ENCODE measurements at places on chromosomes 4 and X.

DNA sequence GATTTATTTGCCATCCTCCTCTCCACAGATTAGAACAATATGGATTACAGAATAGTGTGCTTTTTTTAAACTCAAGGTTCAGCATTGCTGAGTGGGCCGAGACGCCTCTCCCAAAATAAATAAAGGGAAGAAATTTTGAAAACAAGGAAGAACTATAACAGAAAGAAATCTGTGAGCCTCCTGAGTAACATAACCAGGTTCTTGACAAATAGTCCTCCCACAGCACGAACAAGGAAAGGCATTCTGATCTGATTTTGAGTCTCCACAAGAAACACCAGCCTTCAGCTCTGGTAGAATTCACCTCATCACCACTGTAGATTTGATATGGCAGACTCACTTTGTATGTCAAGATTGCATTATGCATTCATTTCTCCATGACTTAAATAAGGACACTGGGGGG is 173.6 kb downstream of the HHIP start:
- no peak for DNase-seq

- DNase-seq = no peak
Observed at GRCh38 chrX:134683351-134684005, 25.2 kb upstream of the PLAC1 start.

- no peak for DNase-seq
Observed at GRCh38 chrX:119708936-119709335, 16.0 kb upstream of the SEPTIN6 start.

- DNase-seq = no peak
Observed at GRCh38 chrX:54423161-54423888, 16.9 kb upstream of the TSR2 start.

GRCh38 chr4:158667651-158668198 is 4.0 kb downstream of the C4orf46 start:
- DNase-seq = peak; percentile 71

DNA sequence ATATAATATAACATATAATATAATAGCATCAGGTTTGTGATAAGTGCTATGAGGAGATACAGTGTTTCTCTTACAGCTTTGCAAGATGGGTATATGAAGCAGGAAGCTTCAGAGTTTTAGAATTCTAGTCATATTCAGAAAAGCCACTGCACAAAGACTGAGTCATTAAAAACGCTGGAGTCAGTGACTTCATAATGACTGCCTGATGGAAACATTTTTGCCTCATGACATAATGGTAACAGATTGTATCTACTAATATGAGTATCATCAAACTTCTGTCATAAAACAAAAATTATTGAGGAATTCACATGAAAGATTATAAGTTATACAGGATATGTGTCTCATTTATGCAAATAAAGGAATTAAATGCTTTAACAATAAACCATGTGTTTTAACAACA is 46.8 kb downstream of the EPHA5 start:
- no peak for DNase-seq

DNA sequence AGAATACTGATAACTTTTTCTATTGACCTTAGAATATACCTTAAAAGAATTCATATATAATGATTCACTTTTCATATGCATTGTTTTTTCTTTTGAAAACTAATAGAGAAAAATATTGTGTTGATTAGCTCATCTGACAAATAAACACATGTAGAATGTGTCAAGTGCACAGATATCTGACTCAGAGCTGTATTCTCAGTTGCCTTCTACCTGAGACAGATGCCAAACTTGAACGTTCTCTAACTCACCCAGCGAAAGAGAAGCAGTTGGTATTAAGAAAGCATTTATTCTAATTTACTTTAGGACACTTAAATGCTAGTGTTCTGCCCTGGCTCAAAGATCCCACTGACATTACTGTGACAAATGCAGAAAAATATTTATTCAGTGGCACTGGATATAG is 28.1 kb downstream of the USP53 start:
- DNase-seq = no peak

DNA sequence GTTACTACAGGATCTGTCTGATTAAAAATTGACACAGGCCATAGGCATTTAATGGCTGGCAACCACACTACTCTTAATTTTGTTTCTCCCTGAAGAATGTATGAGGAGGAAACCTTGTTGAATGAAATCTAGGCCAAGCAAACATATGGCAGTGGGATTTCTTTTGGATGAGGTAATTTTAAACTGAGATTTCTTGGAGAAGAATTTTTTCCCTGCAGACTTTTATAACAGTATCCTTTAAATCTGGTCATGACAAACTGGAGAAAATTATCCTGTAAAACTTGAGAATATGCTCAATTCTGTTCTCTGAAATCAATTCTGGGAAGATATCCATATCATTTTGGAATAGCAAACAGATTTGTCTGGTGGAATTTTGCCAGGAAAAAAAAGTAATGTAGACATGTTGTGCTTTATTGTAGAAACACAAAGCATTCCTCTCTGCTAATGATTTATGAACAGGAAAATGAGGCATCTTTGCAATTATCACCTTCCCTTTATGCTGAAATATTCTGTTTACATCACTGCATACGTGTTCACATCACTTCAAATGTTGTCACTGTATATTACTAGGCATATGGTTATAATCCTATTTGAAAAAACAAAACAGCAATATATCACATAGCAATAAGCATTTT is 108.3 kb upstream of the ARSJ start:
- DNase-seq = no peak

GRCh38 chr4:105093975-105094374 is 52.7 kb upstream of the TET2 start:
- DNase-seq = no peak

DNA sequence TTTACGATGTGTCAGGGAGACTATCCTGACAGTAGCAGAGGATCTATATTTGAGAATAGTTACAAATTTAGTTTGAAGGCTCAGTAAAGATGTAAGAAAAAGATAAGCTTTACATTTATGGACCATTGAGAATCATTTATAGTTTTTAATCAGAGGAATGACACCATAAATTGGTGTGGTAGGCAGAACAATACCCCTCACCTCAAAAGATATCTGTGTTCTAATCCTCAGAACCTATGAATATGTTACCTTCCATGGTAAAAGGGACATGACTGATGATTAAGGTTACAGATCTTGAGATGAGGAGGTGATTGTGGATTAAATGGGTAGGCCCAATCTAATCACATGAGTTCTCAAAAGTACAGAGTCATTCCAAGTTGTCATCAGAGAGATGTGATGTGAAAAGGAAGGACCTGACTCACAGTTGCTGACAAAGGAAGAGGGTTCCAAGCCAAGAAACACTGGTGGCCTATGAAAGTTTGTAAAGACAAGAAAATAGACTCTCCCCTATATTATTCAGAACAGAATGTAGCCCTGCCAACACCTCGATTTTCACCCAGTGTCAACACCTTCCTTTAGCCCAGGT is 27.0 kb downstream of the EREG start:
- no peak for DNase-seq

GRCh38 chr4:140234697-140235060 is 80.7 kb upstream of the MAML3 start:
- DNase-seq = no peak

DNA sequence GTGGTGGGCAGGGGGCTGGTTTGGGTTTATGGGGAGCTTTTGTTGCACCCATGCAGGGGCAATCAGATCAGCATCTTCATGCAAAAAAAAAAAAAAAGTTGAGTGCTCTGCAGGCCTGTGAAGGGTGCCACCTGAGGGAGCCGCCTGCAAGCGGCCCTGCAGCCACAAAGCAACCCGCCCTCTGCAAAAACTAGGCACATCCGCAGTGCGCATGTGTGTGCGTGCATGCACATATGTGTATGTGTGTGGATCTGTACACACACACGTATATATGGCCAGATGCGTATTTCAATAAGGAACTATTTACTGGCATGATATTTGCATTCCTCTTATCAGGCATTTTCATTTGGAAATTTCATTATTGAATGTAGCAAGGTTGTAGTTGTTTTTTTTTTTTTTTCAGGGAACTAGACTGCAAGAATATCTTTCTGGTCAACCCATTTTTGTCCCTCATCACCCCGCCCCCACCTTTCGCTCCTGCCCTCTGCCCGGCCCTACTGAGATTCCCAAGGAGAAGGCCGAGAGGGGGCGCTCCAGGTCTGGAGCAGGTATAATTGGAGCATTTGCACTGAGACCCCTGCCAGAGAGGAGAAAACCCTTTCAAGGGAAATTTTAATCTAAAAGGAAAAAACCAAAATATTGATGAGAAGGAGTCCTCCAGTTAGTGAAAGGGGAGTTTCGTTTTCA is 18.1 kb downstream of the CCNQ start:
- peak; percentile 58 for DNase-seq

DNA sequence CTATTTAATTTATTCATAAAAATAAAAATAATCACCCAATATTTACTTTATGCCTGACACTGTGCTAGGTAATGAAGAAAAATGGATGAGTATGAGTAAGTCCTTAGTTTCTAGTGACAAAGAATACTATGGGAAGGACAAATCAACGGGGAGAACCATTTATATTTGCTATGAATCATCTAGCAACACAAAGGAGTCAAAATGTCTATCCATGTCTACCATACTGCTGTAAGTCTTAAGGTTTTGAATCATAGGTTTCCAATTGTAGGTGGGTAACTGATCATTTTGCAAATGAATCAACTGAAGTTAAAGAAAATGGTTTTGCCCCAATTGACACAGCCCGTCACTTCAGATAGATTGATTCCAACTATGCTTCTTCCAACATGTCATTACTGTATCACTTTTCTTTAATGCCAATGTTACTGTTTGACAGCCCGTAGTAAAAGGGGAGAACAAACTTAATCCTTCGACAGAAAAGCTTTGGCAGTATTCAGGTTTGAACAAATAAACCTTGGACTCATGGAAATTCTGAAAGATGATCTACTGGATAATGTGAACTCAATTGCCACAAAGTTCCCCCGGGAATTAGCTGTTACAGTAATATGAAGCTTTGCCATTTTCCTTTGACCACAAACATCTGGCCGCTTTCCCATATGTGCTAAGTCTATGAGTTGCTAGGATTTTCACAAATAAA is 3.2 kb downstream of the TDO2 start:
- no peak for DNase-seq

DNA sequence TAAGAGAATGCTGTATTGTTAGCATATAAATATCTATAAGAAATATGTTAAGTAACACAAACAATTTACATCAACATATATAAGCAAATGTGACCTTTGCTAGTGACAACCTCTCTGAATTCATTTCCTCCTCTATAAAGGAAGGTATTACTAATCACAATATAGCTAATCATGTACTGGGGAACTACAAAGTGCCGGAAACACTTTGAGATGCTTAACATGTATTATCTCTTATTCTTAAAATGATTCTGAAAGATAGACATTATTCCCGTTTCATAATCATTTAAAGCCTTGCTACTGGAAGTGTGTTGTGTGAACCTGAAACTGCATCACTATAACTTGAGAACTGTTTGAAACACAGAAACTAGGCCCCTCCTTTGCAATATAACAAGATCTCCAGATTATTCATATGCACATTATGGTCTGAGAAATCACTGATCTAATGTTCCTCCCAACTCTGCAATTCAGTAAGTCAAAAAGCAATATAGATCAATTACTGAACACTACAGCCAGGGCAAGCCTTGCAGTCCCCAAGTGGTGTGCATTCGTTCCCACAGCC is 54.0 kb downstream of the KLHL8 start:
- no peak for DNase-seq

- no peak for DNase-seq
Observed at GRCh38 chr4:110667670-110668069, 44.8 kb upstream of the PITX2 start.

GRCh38 chrX:109871121-109871888 is 131.6 kb upstream of the TMEM164 start:
- DNase-seq = no peak

GRCh38 chrX:40192196-40192595 is 94.4 kb upstream of the BCOR start:
- no peak for DNase-seq

DNA sequence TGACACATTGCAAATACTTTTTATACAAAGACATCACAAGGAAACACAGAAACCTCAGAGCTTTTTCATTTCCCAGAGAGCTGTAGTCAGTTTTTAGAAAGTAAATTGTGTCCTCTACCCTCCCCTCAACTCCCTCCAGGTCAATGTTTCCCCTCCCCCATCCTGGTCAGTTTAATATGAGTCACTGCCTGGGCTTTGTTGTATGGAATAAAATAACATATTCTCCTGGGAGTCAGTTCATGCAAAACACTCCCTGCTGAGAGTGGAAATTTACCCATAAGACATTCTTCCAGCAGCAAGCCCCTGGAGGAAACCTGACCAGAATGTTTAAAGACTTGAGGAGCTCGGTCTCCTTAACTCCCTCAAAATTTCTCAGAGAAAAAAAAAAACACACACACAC is 270.1 kb upstream of the LDB2 start:
- peak; percentile 13 for DNase-seq

DNA sequence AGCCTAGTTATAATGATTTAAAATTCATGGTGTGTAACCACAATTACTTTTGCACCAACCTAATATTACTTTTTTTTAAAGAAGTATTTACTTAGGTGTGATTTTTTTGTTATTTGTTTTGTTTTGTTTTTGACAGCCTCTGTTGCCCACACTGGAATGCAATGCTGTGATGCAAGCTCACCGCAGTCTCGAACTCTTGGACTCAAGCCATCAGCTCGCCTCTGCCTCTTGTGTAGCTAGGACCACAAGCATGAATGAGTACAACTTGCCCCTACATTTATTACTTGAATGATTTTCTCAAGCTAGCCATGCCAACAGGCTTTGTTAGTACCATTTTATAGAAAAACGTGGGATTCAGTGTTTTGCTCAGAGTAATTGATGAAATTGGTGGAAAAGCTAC is 488.8 kb upstream of the CPEB2 start:
- no peak for DNase-seq

- no peak for DNase-seq
Observed at GRCh38 chr4:75122424-75123014, 189.6 kb downstream of the PARM1 start.

- DNase-seq = peak; percentile 71
Observed at GRCh38 chr4:184444215-184444952, 30.0 kb downstream of the IRF2 start.

DNA sequence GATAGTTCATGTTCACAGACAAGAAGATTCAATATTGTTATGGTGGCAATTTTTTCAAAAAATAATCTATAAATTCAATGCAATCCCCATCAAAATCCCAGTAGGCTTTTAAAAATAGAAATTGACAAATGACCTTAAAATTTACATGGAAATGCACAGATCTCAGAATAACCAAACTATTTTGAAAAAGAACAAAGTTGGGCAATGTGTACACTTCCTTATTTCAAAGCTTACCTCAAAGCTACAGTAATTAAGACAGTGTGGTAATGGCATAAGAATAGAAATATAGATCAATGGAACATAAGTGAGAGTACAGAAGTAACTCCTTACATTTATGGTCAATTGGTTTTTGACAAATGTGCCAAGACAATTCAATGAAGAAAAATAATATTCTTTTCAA is 39.0 kb downstream of the FRMD7 start:
- DNase-seq = no peak

DNA sequence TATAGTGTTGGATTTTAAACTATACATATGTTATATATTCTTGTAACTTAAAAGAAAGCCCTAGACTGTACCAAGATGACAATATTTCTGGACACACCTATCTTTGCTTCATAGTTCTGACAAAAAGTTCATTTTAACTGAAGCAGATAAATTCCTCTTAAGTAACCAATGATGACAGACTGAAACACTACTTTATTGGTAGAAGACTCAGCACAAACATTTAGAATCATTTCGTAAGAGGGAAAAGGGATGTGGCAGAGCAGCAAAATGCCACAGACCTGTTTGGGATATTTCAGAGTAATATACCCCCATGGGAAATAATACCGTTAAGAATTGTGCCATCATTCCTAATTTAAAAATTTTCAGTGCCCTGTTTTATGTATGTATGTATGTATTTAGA is 56.2 kb downstream of the APOO start:
- DNase-seq = no peak
